Activated CD8-positive, alpha-beta T cell treated with anti-CD3 and anti-CD28 coated beads for 36 hours (primary cell): ENCODE measurements at places on chromosomes 1 and 21. TPM values are rescaled to one million over a fixed set of nuclear protein-coding genes. Genes with fewer than 3 reads are reported as not detected.

DNA sequence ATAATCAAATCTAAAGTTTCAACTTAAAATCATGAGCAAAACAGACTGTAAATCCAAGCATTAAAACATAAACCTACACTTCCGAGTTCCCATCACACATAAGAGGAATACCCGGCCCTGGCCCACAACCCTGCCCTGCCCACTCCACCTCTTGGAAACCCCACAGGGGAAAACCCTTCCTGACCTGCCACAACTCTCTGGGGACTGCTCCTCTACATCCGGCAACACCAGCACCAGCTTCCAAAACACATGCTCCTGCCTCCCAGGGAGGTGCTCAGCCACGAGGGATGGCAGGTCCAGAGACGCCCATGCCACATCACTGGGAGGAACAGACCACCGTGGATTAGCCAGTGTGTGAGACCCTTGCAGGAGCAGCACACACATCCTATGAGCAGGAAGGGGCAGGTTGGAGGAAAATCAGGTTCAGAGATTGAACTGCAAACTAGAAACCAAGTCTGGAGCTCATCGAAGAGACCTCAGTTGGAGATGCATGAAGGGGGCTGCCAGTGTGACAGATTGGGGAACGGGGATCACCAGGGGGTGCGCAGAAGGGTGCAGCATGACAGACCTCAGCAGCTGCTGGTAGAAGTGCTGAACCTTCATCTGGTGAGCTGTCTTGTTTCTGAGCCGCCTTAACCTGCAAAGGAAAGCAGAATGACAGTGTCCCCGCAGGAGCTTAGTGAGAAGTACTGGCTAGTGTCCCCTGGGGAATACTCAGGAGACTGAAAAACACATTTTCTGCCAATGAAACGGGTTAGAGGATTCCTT is 25.8 kb upstream of the LSS start:
- no peak for DNase-seq

DNA sequence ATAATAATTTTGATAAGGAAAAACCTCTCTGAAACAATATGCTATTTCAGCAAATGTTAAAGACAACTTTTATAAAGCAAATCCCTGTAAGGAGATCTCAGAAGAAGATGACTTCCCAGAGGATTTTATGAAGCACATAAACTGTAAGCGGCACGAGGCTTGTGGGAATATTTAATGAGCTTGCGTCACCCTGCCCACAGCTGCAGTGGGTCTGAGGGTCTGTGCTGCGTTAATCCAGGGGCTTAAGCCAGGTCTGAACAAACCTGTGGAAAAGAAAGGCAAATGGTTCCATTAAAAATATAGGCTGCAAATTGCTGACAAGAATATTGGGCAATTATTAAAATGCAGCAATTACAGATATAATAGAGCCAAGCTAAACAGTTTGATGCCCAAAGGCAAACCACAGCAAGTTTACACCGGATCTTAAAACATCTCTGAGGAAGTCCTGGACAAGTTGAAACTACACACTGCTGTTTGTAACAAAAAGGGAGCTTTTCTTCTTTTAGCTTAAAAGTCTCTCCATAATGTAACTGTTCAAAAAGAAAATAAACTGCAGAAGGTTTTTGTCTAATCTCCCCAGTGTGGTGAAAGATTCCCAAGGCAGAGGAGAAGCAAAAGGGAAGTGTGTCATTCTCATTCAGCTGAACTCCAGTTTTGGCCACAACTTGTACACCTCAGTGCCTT is 21.8 kb downstream of the TGFBR3 start:
- DNase-seq = no peak

Gene WDR26
- total RNA-seq = 75.8 TPM

DNA sequence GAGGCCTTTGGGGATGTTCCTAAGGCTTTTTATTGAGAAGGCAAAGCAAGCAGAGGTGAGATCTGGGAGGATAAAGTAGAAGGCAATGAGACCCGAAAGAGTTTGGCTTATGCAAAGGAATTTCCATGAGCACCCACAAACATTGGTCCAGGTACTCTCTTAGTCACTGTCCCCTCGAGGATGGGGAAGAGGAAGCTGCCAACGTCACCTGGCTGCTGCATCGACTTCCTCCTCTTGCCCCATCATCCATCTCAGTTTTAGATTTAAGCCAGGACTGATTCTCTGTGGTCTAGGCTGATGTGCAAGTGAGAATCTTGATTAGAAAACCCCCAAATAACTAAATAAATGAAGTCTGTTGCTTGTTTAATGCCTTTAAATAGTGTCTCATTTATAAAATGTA is 28.7 kb downstream of the RUNX1 start:
- DNase-seq = peak; percentile 68

DNA sequence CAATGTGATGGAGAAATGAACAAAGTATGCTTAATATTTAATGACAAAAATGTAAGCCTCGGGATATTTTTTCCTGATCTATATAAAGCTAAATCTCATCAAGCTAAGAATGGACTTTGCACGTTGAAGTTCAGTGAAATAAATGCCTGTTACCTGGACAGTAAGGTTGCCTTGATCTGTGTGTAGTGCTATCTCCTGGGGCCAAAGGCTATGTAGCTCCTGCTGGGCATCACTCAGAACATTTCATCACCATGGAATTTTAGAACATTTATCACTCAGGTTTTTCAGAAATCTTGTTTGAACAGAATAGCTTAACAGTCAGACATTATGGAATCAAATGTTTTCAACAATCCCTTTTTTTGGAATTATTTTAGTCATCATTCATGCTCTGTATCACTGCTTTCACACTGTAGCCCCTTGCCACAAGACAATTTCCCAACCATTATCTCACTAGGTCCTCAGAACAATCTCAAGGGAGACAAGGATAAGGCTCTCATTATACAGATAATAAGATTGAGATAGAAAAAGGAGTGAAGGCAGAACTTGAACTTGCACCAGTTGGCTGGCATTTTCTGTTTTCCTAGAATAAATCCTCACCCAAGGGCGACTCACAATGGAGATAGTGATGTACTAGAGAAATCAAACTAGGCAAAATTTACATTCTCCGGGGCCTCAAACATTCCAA is 3.7 kb downstream of the OR10J1 start:
- no peak for DNase-seq

GRCh38 chr1:162292422-162292849 is 84.2 kb downstream of the SPATA46 start:
- no peak for DNase-seq
